ENCODE measurements at places on chromosomes 1 and 21.

GRCh38 chr1:173330149-173330951, 123.2 kb upstream of the TNFSF4 start:
- no peak for DNase-seq

DNA sequence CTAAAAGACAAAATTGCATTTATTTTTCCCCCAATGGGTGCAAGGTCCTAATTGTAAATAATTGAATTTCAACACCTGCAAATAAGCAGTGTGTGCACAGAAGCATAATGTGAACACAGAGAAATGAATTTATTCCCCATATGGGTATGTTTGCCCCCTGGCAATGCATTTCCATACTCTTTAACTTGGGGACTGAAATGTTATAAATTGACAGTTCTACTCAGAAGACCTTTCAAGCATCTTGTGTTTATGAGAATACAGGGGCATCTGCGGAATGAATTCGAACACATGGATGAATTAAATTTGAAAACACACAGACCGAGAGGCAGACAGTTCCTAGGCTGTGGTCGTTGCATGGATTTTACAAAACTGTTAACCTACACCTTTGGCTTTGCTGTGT, 3.5 kb downstream of the PBX1 start:
- DNase-seq = no peak

GRCh38 chr1:200670242-200671118, 773 bp upstream of the DDX59 start:
- no peak for DNase-seq

DNA sequence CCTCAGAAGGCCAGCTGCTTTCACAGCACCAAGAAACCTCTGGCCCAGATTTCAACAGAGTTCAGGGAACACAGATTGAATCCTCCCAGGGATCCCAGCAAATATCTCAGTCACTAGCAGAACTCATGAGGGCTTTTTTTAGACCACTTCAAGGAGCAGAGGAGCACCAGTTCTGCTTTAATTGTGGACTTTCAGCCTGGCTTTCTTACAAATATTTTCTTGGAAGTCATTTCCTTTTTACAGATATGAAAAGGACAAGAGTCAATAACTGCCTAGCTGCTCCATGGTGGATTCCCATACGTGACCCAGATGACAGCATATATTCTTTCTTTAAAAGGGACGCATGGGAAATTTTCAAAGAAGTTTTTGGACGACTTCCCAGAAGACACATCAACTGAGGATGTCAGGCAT, 6.4 kb upstream of the LRRC8B start:
- no peak for DNase-seq

GRCh38 chr1:215344539-215344938, 222.6 kb upstream of the KCTD3 start:
- no peak for DNase-seq

GRCh38 chr1:197081117-197081753, 14.2 kb upstream of the F13B start:
- no peak for DNase-seq

GRCh38 chr1:178500936-178501554, 4.3 kb upstream of the CLEC20A start:
- no peak for DNase-seq

DNA sequence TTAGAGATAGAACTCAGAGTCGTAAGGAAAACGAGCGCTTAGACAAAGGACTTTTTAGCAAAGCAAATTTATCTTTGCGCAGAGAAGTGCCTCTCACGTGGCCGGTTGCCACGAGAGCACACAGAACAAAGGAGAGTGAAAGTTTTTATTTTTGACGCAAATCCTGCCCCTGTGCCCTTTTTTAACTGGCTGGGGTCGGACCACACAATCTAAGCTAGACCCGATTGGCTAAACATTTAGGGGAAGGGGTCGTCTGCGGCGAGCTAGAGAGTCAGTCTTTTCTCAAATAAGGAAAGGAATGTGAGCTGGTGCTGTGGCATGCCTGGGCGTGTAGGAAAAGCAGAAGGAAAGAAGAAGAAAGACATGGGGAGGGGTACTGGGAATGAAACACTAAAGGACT, 2.4 kb downstream of the KRTAP10-2 start:
- no peak for DNase-seq

- no peak for DNase-seq
Observed at GRCh38 chr1:60449876-60450275, 376.3 kb upstream of the C1orf87 start.

- no peak for DNase-seq
Observed at GRCh38 chr21:31117128-31117916, 79.0 kb upstream of the KRTAP19-8 start.

- no peak for DNase-seq
Observed at GRCh38 chr21:30102871-30103270, 63.7 kb downstream of the CLDN17 start.

- DNase-seq = no peak
Observed at GRCh38 chr1:219629296-219629880, 16.5 kb upstream of the ZC3H11B start.

GRCh38 chr1:202692959-202693555, 17.2 kb downstream of the SYT2 start:
- peak; percentile 64 for DNase-seq

DNA sequence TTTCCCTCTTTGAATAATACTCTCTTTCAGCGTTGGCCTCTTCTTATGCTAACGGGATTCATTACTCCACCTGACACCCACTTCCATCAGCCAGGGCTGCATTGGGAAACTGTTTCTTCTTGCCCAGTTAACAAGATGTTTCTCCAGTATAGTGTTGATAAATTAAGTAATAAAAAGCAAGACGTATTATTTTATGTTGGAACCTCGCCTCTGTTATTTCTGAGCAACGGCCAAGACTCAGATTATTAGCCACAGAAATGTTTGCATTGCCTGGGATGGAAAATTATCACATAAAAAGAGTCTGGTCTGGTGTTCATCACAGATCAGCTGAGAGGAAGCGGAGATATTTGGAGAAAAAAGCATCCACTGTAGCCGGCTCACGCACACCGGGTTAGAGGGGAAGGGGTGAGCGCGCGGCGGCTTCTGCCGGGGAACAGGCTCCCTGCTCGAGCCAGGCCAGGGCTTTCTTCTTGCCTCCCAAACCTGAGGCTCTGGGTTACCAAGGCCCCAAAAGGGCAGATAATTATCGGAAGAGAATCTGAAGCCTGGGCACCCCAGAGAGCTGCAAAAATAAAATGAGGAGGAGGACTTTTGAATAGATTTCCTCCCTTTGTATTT, 189.5 kb downstream of the PRDM16 start:
- no peak for DNase-seq

GRCh38 chr1:155011437-155012025, 8.9 kb downstream of the ZBTB7B start:
- DNase-seq = no peak

DNA sequence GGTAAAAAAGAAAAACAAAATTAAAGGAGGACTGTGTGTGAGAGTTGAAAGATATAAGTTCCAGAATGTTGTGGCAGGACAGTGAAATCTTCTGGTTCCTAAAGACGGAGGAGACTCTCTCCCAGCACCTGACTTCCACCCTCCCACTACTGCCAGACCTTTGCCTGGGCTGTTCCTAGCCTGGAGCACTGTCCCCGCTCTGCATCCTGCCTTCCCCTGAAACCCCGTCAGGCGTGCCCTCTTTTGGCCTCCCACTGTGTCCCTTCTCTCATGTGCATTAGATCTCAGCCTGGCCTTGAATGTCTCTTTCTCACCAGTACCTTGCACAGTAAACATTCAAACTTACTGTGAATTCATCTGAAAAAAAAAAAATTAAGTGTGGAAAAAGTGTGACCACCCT, 74.1 kb downstream of the VPS26C start:
- DNase-seq = no peak

- DNase-seq = no peak
Observed at GRCh38 chr1:93980320-93981273, 71.4 kb upstream of the GCLM start.

GRCh38 chr21:32806810-32807386, 35.3 kb upstream of the PAXBP1 start:
- no peak for DNase-seq

- DNase-seq = no peak
Observed at GRCh38 chr1:119260506-119260905, 108.1 kb upstream of the HAO2 start.

- DNase-seq = no peak
Observed at GRCh38 chr1:8625981-8626898, 191.2 kb downstream of the RERE start.

- DNase-seq = no peak
Observed at GRCh38 chr1:25927521-25928265, 21.5 kb upstream of the STMN1 start.

- DNase-seq = no peak
Observed at GRCh38 chr1:247088967-247089366, 10.4 kb upstream of the ZNF670 start.

GRCh38 chr1:107454791-107455190, 314.0 kb downstream of the NTNG1 start:
- DNase-seq = no peak

GRCh38 chr1:26161415-26162219, 2.7 kb downstream of the FAM110D start:
- DNase-seq = peak; percentile 38

GRCh38 chr1:209774592-209774991, 9.8 kb downstream of the C1orf74 start:
- DNase-seq = no peak

DNA sequence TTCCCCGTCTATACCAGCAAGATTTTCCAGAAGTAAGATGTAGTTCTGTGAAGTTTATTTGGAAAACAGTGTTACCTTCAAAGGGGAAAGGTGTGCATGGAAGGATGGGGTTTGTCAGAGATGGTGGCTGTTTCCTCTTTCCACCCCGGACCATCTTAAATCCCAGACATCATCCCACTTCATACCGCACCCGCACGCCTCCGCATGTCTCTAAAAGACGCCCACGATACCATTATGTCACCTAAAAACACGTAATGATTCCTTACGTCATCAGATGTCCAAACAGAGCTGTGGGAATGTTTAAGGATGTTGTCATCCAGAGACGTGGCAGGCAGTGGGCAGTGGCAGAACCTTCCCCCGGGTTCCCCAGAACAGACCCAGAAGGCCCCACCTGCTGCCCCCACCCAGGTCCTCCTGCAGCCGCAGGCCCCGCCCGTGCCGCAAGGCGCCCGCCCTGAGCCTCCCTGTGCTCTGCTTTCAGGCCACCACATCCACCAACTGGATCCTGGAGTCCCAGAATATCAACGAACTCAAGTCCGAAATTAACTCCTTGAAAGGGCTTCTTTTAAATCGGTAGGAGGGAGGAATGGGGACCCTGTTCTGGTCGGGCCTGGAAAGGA, 152.2 kb downstream of the PEX14 start:
- no peak for DNase-seq

GRCh38 chr21:46054451-46054881, 43.4 kb upstream of the COL6A2 start:
- DNase-seq = no peak

DNA sequence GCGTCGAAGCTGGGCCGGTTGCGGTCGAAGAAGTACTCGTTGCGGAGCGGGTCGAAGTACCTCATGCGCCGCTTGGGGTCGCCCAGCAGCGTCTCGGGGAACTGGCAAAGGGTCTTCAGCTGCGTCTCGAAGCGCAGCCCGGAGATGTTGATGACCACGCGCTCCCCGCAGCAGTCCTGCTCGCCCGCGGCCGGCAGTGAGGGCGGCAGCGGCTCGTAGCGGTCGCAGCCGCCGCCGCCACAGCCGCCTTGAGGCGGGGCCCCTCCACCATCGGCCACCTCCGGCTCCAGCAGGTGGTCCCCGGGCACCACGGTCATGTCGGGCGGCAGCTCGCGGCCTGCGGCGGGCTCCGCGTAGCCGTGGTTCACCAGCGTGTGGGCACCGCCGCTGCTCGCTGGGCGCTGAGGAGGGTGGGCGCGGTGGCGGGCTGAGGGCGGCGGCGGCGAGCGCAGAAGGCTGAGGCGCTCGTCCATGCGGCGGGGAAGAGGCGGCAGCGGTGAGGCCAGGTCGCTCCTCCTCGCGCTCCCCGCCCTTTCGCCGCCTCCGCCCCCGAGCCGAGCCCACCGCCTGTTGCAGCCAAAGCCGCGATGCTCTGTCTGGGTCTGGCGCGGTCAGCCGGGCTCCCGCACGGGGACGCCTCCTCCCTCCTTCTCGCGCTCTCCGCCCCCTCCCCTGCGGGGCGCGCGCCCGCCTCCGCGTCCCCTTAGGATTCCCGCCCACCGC, at the start of gene KCNA3:
Gene KCNA3 (minus strand): TSS at position 604 of the 723 bp plus-strand sequence. CDS start 131 bp downstream, at position 473.
- peak; percentile 72 for DNase-seq

DNA sequence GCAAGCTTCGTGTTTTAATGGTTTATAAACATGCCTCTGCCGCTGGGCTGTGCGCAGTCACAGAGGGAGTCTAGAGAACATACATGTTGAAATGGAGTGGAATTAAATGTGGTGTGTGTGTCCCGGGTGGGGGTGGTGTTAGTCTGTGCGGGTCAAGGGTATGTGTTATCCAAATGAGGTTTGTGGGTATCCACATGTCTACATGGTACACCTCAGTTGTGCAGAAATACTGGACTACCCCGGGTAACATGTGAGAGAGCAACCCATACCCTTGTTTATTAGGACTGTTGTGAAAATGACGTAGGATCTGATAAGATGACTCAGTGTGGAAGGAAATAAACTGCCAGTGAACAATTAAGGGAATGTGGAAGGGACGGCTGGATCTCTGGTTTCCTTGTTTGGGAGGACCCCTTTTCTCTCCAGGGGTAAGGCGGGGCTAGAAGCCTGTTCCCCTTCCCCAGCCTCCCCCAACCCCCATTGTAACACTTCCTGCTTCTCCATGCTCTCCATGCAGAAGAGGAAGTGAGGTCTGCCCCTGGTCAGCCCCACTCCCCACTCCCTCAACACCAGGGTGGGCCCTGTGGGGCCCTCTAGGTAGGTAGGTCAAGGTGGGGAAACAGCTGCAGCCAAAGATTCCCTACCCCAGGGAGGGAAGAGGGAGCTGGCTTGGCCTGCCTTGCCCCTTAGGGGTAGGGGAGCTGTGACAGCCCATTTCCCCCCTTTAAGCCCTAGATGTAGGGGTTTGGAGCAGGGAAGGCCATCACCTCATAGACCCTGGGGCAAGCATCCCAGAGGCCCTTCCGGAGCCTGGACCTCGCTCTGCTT, 690 bp downstream of the EPS8L3 start:
- peak; percentile 5 for DNase-seq

GRCh38 chr1:6386371-6386949, 7.1 kb downstream of the ACOT7 start:
- no peak for DNase-seq

DNA sequence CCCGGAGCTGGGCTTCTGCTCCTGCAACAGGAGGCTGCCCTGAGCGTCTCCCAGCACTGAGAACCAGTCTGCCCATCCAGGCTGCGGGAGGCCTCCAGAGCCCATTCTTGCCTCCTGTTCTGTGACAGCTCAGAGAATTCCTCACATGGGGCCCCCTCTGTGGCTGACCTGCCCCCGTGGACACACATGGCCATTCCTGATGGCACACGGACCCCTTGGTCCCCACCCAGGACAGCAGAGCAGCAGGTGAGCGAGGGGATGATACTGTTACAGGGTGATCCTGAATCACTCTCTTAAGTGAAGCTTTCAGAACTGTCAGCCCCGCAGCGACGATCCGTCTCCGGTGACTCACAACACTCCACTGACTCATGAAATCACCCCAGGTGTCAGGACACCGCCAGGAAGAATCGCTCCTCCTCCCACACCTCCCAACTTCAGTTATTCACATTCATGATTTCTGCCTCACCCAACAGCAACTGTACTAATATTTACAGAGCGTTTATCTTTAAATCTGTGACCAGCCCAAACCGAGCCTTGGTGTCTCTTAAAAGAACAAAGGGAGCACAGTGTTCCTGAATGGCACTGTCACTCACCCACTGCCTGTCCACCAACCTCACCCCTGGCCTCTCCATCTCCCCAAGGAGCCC, 22.5 kb downstream of the CHD5 start:
- no peak for DNase-seq

All from activated CD8-positive, alpha-beta memory T cell treated with anti-CD3 and anti-CD28 coated beads, Interleukin-2, amount 50 U/mL, for 4 hours (primary cell).